A673 (cell line): ENCODE measurements at places on chromosomes 2 and 18. TPM values are rescaled to one million over a fixed set of nuclear protein-coding genes. Genes with fewer than 3 reads are reported as not detected.

Gene RNASEH1
- 45.3 and 48.3 TPM in 2 replicates for total RNA-seq

Gene WDFY1
- 72.6 and 88.7 TPM in 2 replicates for total RNA-seq

Gene REG3A
- total RNA-seq: not detected in 2 replicates

Gene HAAO
- 2.4 and 3.6 TPM in 2 replicates for total RNA-seq

Gene MTIF2
- total RNA-seq: 45.0 and 52.3 TPM in 2 replicates

Gene TEKT4
- not detected in 2 replicates for total RNA-seq

DNA sequence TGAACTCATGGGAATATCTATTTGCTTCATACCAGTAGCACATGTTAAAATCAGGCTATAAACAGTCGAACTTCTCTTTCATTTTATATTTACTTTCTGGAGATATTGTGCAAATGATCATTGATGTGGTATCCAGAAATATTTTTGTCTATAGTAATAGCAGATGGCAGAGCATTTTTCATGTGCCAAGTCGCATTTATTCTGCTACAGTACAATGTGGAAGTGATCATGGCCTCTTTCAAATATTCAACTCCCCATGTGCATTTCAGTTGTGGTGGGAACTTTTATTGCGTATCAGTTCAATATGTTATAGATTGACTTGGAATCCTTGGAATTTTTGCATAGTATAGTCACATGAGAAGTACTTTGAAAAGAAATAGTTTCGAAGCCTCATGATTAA lies 57.4 kb downstream of the RHBDD1 start:
- DNase-seq: no peak

- no peak for DNase-seq
Measured at GRCh38 chr2:46075848-46076247, 221.4 kb upstream of the EPAS1 start.

DNA sequence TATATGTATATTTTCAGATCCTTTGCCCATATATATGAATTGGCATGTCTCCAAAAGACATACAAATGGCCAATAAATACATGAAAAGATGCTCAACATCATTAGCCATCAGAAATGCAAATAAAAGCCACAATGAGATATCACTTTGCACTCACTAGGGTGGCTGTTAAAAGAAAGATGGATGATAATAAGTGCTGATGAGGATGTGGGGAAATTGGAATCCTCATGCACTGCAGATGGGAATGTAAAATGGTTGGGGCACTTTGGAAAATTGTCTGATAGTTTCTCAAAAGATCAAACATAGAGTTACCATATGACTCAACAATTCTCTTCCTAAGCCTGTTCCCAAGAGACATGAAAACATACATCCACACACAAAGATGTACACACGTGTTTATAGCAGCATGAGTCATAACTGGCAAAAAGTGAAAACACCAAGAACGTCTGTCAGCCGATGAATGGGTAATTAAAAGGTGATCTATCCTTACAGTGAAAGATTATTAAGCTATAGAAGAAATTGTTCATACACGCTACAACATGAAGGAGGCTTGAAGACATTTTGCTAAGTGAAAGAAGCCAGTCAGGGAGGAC lies 19.7 kb downstream of the NGEF start:
- no peak for DNase-seq

DNA sequence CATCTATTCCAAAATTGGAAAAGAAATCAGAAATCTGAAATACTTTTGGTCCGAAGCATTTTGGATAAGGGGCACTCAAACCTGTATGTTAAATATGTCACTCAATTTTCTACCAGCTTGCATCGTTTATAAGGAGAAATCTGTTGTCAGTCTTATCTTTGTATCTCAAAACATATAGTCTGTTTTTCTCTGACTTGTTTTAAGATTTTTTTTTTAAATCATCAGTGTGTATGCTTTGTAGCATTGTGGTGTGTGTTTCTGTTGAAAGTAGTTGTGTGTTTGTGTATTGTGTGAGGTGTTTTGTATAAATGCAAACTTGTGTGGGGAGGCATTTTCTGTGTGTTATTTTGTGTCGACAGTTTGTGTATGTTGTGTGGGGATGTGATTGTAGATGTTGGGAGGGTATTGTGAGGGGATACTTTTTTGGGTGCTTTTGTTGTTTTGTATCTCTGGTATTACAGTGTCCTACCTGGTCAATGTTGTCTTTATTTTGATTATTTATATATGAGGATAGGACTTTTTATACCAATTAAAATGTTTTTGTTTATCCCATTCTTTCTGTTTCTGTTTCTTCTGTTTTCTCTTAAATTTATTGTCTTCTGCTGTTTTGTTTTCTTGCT lies 30.9 kb downstream of the SMCHD1 start:
- peak; percentile 17 for DNase-seq

DNA sequence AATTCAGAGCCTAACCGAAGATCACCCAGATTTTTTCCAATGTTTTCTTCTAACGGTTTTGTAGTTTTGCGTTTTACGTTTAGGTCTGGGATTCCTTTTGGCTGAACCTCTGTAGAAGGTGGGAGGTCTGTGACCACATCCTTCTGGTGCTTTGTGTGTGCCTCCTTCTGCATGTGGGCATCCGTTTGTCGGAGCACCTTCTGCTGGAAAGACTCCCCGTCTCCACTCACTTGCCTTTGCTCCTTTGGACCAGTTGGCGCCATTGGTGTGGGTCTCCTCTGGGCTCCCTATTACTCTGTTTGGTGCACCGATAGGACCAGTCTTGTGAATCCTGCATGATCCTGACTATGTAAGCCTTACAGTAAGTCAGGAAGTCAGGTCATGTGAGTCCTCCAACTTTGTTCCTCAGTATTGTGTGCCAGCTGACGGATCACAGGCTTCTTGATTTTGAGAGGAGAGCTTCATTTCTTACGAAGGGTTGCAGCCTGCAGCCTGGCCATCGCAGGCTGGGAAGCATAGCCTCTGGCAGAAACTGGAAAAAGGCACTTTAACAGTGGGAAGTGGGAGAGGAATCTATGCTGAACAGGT lies 13.6 kb downstream of the AQP12A start:
- no peak for DNase-seq

DNA sequence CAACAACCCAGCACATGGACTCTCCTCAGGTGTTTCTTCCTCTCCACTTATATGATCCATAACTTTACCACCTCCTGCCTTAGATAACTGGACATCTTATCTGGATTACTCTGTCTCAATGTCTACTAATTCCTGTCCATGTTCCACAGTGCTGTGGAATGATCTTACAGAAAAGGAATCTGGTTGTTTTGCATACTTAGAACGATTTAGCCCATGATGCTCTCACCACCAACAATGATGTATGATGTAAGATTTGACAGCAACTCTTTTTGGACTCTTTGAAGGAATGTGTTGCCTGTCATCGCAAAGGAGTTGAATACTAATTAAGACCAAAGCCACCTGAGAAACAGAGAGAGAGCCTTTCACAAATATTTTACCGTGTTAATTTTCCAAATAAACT lies 37.7 kb upstream of the SYT4 start:
- no peak for DNase-seq

- DNase-seq: no peak
Measured at GRCh38 chr2:238087211-238087610, 12.9 kb upstream of the ESPNL start.

DNA sequence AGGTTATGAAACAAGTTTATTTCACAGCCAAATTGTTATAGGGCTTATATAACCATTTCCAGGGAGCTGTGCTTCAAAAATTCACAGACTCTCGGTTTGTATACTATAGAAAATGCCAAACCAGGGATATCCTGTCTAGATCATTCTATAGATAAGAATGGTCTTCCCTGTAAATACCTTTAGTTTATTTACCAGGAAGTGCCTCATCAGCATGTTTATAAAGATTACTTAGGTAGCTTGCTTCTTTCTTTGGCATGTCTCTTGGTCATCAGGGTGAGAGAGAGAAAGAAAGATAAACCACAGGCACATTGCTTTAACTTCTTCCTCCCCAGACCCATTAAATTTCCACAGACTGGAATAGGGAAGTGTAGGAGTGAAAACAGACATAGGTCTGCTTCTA lies 439.4 kb downstream of the SPAG16 start:
- no peak for DNase-seq

DNA sequence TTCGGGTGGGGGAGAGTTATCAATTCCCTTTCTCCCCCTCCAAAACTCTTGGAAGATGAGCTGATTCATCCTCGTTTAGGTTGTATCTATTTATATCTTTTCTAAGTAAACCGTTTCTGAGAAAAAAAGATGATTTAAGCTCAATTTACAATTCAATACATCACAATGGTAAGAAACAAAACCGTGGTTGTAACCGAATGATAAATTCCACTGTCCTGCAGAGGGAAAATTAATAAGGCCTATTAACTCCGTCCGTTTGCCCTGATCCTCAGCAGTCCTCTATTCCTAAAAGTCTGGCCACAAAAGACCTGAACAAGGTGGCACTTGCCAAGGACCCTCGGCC lies 286.2 kb downstream of the TCF4 start:
- DNase-seq: no peak

DNA sequence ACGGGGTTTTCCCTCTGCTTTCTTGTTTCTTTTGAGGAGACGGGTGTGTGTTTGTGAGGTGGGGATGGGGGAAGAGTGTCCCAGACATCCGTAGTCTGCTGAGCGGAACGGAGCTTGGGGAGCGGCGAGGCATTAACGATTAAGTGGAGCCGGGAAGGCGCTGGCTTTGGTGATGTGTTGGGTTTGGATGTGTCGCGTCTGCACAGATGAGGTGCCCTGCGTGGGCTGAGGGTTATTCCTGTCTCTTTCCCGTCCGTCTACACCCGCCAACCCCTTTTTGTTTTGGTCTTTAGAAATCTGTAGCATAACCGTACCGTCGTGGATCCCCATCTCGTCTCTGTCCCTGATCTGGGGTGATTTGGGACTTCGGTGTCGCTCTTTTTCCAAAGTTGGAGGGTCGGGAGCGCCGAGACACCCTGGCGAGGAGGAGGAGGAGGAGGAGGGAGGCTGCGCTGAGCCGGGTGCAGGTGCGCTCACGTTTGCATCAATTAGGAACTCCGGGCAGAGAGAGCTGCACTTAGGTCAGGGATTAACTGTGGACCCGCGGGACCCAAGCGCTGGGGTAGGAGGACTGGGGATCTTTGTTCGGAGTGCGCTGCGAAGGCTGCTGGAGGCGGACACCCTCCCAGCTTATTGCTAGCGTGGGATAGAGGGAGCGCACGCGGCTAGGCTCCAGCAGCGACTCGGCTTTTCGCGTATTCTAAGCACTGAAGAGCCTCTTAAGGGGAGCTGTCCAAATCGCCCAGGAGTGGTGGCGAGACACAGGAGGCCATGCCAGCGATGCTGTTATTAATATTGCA lies 720.3 kb downstream of the DPP10 start:
- no peak for DNase-seq

DNA sequence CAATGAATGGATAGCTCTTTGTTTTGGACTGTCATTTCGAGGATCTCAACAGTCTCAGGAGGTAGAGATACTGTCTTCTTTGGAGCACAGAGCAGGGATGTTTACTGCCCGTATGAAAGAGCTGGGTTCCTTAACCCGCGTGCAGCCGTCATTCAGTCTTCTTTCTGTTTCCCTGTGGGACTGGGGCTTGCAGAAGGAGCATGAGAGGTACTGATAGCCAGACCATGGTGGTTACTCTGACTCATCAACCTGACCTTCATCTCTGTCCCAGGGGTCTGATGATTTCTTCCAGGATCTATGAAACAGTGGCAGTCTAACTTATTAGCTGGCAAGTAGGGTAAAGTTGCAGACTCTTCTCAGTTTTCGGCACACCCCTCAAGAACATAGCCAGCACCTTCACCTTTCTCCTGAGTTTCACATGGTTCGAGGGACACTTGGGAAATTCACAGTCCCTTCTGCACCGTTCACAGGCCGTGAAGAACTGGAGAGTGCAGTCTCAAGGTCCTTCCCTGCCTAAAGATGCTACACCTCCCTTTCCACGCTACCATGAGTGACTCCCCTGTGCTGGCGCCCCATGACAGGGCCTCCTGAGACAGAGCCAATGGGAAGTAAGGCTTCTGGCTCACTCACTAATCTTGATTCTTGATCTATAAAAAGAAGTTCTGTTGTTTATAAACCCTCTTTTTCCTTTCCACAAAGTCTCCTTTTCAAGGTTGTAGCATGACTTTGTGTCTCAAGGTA lies 226.2 kb downstream of the MC4R start:
- no peak for DNase-seq

- DNase-seq: no peak
Measured at GRCh38 chr2:30747206-30747605, 60.0 kb downstream of the CAPN13 start.

GRCh38 chr2:96500385-96501066 lies 4.6 kb downstream of the NEURL3 start:
- no peak for DNase-seq

DNA sequence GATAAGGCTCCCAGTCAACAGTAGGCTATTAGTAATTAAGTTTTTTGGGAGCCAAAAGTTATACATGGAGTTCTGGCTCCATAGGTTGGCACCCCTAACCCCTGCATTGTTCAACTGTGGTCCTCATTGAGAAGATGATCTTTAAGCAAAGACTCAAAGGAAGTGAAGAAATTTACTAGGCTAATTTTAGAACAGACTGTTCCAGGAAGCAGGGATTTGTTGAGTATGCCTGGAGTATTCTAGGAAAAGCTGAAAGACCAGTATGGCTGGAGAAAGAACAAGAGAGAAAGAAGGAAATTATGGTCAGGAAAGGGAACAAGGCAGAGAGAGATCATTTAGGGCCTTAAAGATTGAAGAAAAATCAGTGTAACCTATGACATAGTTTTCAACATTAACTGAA lies 125.1 kb downstream of the PMAIP1 start:
- no peak for DNase-seq
